SJSA1 (cell line): ENCODE measurements at places on chromosomes 6 and 20. TPM values are rescaled to one million over a fixed set of nuclear protein-coding genes. Genes with fewer than 3 reads are reported as not detected.

CST7 gene
- not detected in 2 replicates for total RNA-seq

TINAG gene
- total RNA-seq: not detected in 2 replicates

AGER gene
- 0.76 TPM in 1 of 2 replicates, not detected in the other for total RNA-seq

DNA sequence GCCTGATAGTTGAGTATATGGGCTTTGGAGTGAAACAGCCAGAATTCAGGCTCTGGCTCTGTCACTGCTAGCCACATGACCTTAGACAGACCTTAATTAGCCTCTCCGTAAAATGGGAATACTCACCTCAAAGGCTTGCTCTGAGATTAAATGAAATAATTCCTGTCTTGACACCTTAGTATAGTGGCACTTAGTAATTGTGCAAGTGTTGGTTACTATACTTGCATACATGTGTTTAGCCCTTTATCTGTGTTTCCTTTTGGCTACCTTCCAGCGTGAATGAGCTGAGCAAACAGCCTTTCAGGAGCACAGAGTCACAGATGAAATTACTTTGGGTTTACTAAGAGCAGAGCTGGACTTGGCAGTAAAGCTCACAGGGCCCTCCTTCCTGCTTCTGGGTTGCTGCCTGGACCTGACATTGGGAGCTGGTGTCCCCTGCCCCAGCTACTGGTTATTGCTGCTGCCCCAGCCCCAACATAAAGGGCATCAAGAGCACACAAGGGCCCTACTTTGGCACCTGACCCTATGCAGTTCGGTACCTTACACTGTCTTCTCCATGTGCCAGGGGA lies 32.8 kb downstream of the CD164 start:
- no peak for DNase-seq

DNA sequence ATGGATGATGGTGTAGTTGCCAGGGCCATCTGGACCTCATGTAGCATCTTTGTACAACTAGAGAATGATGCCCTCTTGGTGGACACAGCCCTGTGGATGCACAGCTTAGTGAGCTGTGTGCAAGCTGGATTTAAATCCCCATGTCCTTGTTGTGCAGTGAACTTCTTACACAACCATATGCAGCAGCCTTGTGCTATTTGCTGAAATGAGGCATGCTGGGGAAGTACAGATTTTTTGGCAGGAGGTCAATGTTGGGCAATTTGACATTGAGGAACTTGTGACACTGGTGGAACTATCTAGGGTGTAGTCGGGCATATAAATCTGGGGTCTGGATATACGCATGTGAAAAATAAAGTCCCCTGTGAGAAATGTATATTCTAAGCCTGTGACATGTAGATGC lies 5.8 kb upstream of the CDC5L start:
- DNase-seq: no peak

- DNase-seq: no peak
Observed at GRCh38 chr6:153872946-153873345, 166.1 kb upstream of the OPRM1 start.

GRCh38 chr6:381742-382461 lies 9.7 kb upstream of the IRF4 start:
- DNase-seq: no peak

DNA sequence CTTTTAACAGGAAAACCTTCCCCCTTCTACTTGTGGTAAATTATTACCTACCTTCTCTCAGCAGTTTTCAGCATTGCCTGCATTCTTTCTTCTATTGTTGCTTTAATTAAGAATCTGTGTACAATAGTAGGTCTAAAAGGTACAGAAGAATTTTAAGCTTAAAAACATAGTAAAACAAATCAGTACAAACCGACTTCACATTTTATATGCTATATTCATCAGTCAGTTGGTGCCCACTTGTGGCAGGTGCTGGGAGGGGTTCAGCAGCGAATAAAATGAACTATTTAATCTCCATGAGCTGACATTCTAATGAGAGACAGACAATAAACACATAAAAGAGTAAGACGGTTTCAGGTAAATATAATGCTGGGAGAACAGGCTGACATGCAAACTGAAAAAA lies 73.4 kb upstream of the FBXO30 start:
- peak; percentile 32 for DNase-seq

GRCh38 chr6:63610944-63611343 lies 24.7 kb upstream of the PHF3 start:
- no peak for DNase-seq

GRCh38 chr20:46999801-47000465 lies 105.3 kb downstream of the EYA2 start:
- no peak for DNase-seq

DNA sequence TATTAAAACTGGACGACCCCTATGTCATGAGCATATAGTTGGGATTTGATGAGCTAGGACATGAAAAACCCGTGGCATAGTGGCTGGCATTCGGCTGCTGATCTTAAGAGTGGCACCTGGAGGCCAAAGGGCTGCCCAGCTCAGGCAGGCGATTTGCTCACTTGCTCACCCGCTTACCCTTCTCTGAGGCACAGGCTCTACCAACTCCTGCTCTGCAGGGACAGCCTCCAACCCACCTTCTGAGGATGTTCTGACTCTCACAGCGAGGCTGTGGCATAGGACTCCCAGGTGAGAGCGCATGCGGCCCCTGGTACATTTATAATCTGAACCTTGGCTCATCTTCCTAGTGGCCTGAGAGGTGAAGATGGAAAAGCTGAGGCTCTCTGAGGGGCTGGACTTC lies 995 bp downstream of the RSPO4 start:
- DNase-seq: no peak

DNA sequence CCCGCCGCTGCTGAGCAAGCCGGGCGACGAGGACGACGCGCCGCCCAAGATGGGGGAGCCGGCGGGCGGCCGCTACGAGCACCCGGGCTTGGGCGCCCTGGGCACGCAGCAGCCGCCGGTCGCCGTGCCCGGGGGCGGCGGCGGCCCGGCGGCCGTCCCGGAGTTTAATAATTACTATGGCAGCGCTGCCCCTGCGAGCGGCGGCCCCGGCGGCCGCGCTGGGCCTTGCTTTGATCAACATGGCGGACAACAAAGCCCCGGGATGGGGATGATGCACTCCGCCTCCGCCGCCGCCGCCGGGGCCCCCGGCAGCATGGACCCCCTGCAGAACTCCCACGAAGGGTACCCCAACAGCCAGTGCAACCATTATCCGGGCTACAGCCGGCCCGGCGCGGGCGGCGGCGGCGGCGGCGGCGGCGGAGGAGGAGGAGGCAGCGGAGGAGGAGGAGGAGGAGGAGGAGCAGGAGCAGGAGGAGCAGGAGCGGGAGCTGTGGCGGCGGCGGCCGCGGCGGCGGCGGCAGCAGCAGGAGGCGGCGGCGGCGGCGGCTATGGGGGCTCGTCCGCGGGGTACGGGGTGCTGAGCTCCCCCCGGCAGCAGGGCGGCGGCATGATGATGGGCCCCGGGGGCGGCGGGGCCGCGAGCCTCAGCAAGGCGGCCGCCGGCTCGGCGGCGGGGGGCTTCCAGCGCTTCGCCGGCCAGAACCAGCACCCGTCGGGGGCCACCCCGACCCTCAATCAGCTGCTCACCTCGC lies 1.5 kb downstream of the ARID1B start:
- DNase-seq: peak; percentile 65

DNA sequence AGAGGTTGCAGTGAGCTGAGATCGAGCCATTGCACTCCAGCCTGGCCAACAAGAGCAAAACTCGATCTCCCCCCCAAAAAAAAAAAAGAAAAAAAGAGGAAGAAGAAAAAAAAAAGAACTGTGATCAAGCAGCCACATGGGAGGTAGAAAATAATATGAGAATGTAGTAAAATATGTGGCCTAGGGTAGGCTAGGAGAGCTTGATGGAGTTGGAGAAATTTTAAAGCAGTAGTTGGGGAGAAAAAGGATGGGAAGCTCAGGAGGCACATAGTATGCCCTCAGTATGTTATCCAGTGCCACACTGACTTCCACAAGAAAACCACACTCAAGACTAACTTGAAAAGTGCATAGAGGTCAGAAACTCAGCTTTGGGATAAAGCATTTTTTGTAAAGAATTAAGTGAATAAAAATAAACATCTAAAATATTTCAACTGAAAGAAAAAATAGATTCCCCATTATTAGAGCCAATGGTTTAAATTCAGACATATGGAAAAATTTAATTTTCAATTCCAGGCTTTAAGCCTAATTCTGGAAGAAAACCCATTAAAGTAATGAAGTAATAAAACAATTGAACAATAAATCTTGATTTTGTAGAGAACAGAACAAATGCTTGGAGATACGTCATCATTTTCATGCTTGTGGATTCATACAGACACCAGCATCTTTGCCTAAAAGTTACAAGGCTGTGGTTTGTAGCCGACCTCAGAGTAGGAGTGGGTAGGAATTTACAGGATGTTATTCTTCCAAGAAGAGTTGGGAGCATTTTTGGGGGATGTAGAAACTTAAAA lies 34.7 kb downstream of the PLEKHG1 start:
- DNase-seq: no peak

GRCh38 chr6:125983246-125983945 lies 2.9 kb upstream of the TRMT11 start:
- DNase-seq: peak; percentile 75
